ENCODE measurements at places on chromosomes 12 and 14.
A peak's percentile ranks its signal among the peaks of the same experiment; 100 is the strongest.

DNA sequence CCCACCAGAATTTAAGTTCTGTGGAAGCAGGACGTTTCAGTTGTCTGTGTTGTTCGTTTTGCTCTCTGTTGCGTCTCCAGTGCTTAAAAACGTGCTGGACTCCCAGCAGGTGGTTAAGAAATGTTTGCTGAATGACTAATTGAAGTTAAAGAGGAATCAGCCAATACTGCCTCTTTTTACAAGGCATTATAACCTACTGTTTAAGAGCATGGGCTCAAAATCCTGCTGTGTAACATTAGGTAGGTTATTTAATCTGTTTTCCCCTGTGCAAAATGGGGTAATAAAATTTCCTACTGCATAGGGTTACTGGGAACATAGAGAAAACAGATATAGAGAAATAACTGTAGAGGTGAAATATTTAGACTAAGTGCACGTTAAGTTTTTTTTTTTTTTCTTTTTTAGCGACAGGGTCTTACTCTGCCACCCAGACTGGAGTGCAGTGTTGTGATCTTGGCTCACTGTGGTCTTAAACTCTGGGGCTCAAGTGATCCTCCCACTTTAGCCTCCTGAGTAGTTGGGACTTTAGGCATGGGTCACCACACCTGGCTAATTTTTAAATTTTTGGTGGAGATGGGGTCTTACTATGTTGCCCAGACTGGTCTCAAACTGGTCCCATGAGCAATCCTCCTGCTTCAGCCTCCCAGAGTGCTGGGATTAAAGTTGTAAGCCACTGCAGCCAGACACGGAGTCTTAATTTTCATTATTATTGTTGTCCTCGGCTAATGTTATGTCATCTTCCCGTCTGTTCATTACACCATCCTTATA lies 139.4 kb upstream of the PRICKLE1 start:
- no peak for DNase-seq

- DNase-seq: no peak
These were observed 310.3 kb downstream of the C12orf75 start for GRCh38 chr12:105640761-105641160.

GRCh38 chr12:115163710-115164109 lies 479.7 kb upstream of the TBX3 start:
- no peak for DNase-seq

GRCh38 chr12:104680070-104680469 lies 223.3 kb downstream of the CHST11 start:
- no peak for DNase-seq

DNA sequence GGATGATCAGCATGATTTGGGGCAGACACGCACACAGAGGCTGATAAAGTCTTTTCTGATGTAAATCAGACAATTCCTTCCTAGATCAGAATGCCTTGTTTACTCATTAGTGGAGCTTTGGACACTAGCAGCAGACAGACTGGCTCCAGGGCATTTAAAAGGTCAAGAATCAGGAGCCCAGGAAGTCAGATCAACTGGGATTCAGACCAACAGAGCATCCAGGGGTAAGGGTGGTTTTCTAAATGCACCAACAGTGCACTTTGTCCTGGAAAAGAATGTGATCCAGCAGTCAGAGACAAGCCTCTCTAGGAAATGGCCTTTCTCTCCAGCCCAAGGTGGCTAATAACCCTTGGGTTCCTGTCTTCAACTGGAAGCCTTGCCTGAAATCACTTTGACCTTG lies 405.3 kb downstream of the MED13L start:
- no peak for DNase-seq

GRCh38 chr14:87888136-87888999 lies 104.6 kb downstream of the GALC start:
- peak; percentile 23 for DNase-seq

- DNase-seq: no peak
These were observed 268.1 kb downstream of the IPO8 start for GRCh38 chr12:30427555-30427954.

- DNase-seq: no peak
These were observed 18.2 kb upstream of the CACNA2D4 start for GRCh38 chr12:1936406-1937320.

DNA sequence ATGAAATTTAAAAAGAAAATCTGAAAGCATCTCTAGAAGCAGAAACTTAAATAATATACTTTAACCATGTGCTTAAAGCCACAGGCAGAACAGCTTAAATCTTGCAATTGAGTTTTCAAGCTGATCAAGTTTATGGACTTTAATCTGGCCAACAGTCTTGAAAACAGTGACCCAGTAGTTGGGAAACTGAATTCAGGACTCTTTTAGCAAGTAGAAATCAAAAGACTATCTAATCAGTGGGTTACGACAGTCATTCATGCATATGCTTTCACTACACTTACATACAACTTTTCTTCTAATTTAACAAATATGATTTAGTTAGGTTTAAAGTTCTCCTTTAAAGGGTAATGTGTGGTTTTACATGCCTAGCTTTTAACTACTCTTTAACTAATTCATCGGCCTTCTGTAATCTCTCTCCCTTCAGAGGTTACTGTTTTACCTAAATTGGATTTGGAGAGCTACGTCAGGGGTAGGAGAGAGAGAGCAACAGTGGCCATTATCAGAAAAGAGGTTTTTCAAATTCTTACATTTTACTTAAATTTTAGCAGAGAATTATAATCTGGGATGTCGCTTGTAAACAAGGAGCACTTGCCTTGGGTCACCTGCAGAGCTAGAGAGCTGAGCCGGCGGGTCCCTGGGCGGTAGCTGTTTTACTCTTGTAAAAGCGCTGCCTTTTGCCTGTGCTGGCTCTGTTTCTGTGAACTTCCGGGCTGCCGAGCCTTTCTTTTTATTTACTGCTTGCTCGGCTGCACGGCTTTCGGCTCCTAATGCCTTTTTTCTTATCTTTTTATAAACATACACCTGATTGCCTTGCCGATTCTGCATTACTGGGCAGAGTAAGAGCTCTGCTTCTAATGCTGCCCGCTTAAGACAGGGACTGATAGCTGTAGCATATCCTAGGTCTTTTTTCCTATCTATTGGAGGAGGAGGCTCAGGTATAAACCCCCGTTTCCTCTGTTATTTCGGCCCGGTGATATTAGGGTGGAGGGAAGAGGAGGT lies 17.4 kb upstream of the LYZ start:
- DNase-seq: no peak

GRCh38 chr12:132326646-132327045 lies 2.7 kb downstream of the GALNT9 start:
- DNase-seq: no peak

DNA sequence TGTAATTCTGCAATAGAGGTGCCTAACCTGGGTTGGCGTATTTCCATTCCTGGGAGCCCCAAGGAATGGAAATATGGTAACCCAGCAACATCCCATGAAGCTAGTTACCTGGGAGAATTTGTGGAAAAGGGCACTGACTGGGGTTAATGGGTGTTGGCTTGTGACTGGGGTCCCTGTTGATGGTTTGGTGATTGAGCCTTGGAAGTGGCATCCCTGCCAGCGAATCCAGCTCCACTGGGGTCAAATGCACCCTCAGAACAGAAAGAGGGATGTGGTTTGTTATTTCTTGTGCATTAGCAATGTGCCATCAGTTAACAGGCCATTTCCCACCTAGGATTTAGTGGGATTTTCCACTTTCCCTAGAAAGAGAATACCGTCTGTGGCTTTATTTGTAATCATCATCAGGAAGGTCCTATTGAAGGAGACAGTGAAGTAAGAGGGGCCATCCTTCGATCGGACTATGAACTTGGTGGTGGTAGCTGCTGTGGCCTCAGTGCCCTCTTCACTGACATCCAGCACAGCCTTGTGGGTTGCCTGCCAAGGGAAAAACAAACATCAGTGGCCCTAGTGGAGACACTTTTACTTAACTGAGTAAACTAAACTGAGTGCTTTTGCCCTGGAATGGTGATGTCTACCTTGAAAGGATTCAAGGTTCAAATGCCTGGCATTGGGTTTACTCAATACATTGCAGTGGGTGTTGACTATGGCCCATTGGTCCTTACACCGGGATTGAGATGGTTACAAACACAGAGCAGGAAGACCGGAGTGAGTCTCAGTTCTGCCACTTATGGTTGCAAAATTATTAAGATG lies 10.4 kb upstream of the SERPINA11 start:
- no peak for DNase-seq

DNA sequence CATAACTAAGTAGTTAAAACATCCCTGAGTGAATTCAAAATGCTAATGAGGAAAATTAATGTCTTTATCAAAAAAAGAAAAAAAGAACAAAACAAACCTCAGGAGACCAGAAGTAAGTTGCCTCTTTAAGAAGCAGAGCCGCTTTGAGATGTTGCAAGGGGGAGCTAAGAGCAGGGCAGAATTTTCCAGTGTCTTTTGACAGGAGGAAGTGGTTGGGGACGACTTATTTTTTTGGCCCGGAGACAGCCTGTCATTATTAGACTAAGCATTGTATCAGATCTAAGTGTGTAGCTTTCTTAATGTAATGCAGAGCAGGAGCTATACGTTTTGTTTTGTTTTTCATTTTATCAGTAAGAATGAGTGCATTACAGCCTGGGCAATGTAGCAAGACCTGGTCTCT lies 206.6 kb downstream of the CACNA1C start:
- DNase-seq: no peak

DNA sequence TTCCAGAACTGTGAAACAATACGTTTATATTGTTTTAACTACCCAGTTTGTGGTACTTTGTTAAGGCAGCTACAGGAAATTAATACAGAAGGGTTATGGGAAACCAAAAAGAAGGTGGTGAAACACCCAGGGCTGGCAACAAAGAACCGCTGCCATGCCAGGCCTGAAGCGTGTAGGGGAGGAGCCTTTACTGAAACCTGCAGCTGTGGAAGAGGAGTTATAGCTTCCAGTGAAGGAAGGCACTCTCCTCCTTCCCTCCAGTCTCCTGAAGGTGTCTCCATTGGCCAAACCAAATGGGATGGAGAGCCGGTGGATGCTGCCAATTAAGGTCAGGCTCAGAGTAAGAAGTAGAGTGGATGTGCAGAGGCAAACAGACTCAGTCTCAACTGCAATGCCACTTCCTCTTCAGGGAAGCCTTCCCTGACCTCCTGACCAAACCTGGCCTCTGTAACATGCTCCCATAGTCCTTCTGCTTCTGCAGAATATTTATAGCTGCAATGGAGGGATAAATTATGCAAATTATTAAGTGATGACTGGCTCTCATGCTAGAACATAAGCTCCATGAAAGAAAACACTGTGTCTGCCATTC lies 168.3 kb downstream of the DAD1 start:
- no peak for DNase-seq

GRCh38 chr12:1978078-1978862 lies 26.0 kb downstream of the DCP1B start:
- no peak for DNase-seq

GRCh38 chr12:18861287-18861858 lies 123.5 kb downstream of the CAPZA3 start:
- peak; percentile 27 for DNase-seq

DNA sequence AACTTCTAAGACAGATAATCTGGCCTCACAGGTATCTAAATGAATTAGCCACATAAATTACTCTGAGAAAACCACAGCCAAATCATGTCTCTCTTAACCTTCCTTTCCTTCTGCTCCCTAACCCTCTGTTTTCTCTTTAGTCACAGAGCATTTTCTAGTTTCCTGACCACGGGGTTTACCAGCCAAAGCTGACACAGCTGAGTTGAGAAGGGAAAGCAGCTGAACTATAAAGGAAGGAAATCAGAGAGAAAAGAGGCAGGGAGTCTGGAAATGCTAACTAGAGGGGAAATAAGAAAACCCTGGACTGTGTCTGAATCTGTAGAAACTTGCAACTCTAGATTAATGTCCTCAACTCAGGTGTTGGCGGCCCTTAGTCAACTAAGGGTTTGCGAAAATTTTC lies 24.4 kb downstream of the ANKS1B start:
- DNase-seq: no peak

- DNase-seq: no peak
These were observed 50.7 kb downstream of the DIP2B start for GRCh38 chr12:50555471-50555885.

DNA sequence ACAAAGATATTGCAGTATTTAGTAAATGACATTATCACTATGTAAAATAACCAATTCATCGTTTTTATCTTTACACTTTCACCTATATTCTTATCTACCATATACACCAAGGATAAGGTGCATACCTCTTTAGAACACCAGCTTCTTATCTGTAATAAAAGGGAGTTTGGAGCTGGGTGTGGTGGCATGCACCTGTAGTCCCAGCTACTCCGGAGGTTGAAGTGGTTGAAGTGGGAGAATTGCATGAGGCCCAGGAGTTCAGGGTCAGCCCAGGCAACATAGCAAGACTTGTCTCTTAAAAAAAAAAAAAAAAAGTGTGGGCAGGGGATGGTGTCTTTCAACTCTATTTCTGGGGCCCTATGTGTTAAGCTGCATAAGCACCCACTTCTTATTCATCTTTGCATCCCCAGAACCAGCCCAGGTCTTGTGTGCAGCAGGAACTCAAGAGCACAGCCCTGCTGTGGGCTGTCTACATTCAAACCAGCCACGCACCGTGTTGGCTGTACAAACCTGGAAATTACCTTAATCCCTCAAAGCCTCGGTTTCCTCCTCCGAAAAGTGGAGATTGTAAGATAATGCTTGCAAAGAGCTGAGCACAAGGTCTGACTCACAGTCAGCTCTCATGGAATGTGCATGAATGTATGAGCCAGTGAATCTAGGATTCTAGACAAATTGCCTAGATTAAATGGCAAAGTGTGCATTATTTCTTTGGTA lies 256.6 kb upstream of the FOXN3 start:
- DNase-seq: peak; percentile 20

DNA sequence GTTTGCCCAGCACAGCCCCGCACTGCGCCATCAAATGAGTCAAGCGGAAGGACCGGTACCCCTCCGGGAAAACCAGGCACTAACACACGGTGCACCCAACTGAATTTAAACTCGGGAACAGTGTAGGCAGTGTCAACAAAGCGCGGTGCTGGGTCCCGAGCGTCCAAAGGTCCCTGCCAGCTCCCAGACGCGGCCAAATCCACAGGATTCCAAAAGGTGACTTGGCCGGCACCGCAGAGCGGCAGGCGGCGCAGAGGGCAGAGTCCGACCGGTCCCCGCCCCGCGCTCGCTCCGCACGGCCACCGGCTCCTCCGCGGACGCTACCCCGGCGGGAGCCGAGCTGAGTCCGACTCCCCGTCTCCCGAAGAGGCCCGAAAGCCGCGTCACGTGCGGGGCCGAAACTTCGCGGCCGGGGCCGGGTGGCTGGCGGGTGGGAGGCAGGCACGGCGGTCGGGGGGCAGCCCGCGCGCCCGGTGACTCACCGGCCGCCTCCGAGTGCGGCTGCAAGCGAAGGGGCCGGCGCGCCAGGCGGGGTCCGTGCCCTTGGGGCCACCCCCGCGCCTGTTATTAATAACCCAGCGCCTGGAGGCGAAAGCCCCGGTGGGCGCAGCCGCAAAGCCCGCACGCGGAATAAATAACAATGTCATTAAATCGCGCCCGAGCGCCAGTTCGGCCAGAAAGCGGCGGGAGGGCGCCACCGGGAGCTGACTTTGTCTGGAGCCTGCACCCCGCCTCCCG lies 863 bp downstream of the DENND5B start:
- peak; percentile 77 for DNase-seq
